Cerebellum (tissue), 4 donors: ENCODE measurements at places on chromosomes 3 and 15. TPM values are rescaled to one million over a fixed set of nuclear protein-coding genes. Genes with fewer than 3 reads are reported as not detected.

PRSS50 gene
- total RNA-seq, result 0.45 TPM

DYNLT2B gene
- 31.5 TPM for total RNA-seq

LRRC3B gene
- 130 TPM for total RNA-seq

COL6A5 gene
- total RNA-seq, result 1.5 TPM

CIDEC gene
- total RNA-seq, result not detected

BSN gene
- 13.7 TPM for total RNA-seq

KBTBD8 gene
- 9.0 TPM for total RNA-seq

PIGZ gene
- total RNA-seq, result 3.1 TPM

TRIM42 gene
- not detected for total RNA-seq

HIGD2B gene
- not detected for total RNA-seq

TRH gene
- 16.4 TPM for total RNA-seq

MRPS25 gene
- total RNA-seq, result 45.5 TPM

MUC20 gene
- 4.3 TPM for total RNA-seq

TIMP4 gene
- 17.6 TPM for total RNA-seq

SLC28A1 gene
- not detected for total RNA-seq

CLK3 gene
- 37.6 TPM for total RNA-seq

FOXL2 gene
- total RNA-seq, result 0.45 TPM

CADM2 gene
- total RNA-seq, result 74.3 TPM

PLA2G4F gene
- total RNA-seq, result not detected

ARPP21 gene
- total RNA-seq, result 81.5 TPM

PP2D1 gene
- total RNA-seq, result not detected

ACTC1 gene
- 4.7 TPM for total RNA-seq

GOLGA6A gene
- total RNA-seq, result 0.36 TPM

GOLGA6L10 gene
- 6.4 TPM for total RNA-seq

DNAH12 gene
- total RNA-seq, result 1.7 TPM

KLHL40 gene
- 0.09 TPM for total RNA-seq

SLC7A14 gene
- total RNA-seq, result 11.9 TPM

CFAP100 gene
- 1.8 TPM for total RNA-seq

SORD gene
- 7.4 TPM for total RNA-seq

FAM98B gene
- total RNA-seq, result 28.5 TPM

PYGO1 gene
- total RNA-seq, result 55.6 TPM

CCR4 gene
- not detected for total RNA-seq

LNP1 gene
- 7.9 TPM for total RNA-seq

SAMD7 gene
- total RNA-seq, result not detected

PRR20G gene
- total RNA-seq, result not detected

MORC1 gene
- 0.36 TPM for total RNA-seq

MAGEF1 gene
- total RNA-seq, result 29.7 TPM

RTP1 gene
- 0.27 TPM for total RNA-seq

PLXNB1 gene
- 85.4 TPM for total RNA-seq

ISLR2 gene
- total RNA-seq, result 104 TPM

SPESP1 gene
- total RNA-seq, result 1.4 TPM

GRK7 gene
- total RNA-seq, result 0.09 TPM

MEX3B gene
- total RNA-seq, result 39.9 TPM

CLSTN2 gene
- 26.9 TPM for total RNA-seq
